ENCODE measurements at places on chromosomes 2 and 18.

- DNase-seq: peak; percentile 77
Observed at GRCh38 chr2:85666435-85667316, 1.3 kb downstream of the SFTPB start.

DNA sequence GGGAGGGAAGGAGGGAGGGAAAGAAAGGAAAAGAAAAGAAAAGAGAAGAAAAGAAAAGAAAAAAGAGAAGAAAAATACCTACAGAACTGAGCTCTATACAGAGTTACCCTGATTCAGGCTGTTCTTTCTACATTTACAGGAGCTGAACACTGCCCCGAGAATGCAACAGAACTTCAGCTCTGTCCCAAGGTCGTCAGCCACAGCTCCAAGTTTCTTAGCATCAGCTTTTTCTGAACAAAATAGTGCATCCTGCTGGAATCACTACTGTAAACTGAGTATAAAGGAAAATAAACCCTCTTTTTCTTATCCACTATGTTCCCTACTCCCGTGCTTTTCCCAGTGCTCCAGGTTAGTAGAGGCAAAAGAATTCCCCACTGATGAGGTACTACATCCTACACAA, 4.7 kb upstream of the PPP4R1 start:
- no peak for DNase-seq

DNA sequence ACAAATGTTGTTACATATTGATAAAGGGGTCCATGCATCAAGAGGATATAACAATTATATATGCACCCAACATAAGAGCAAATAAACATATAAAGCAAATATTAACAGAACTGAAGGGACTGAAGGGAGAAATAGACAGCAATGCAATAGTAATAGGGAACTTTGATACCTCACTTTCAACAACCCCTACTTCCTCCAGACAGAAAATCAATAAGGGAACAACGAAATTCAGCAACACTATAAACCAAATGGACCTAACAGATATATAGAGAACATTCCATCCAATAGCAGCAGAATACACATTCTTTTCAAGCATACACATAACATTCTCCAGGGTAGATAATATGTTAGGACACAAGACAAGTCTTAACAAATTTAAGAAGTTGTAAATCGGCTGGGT, 71.7 kb downstream of the L3MBTL4 start:
- no peak for DNase-seq

- DNase-seq: no peak
Observed at GRCh38 chr18:46518438-46518837, 138.6 kb downstream of the LOXHD1 start.

- DNase-seq: no peak
Observed at GRCh38 chr2:11996618-11997017, 250.2 kb downstream of the LPIN1 start.

DNA sequence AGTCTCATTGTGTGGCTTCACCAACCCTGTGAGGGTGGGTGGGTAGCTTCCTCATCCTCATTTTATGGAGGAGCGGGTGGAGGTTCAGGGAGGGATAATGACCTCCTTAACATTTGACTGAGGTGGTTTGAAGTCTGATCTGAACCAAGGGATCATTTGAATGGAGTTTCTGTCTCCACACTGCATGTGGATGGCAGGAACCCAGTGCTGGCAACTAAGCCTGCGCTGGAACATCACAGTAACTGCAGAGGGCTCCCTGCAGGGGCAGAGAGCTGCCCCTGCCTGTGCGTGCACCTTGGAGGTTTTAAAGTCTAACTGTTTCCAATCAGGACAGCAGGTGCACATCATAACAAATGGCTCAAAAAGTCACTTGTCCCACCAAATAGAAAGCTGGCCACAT, 3.3 kb downstream of the AGAP1 start:
- no peak for DNase-seq

DNA sequence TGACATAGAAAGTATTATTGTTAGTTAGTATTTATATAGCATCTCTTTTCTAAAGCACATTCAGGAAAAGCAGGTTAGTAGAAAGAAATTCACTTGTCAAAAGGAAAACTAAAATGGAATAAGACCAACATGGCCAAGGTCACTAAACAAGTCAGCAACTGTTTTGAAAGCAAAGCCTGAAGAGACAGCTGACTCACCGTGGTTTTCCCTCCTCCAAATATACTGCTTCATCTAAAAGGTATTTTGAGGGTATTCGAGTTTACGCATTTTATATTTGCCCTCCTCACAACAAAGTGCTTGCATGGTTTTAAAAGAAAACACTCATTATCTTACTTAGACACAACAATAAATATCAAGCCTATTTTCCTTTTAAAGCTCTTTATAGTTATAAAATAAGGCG, 24.0 kb downstream of the ZNF385B start:
- DNase-seq: no peak

DNA sequence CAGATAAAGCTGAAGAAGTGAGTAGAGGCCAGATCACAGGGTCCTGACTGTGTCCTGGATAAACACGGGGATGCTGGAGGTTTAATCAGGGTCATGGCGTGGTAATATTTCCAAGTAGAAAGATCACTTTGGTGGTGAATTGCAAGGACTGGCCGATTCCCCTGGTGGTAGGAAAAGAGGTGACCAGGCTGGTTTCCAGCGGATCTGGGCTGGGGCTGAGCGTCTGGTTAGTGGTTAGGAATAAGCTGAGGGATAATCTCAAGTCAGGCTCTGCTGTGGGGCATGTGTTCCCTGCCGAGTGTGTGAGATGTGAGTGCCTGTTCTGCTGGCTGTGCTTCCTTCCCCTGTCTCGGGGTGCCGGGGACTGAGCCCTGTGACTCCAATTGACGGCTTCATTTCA, 484.0 kb downstream of the TSN start:
- no peak for DNase-seq

- DNase-seq: no peak
Observed at GRCh38 chr2:45289997-45290709, 280.9 kb upstream of the SIX2 start.

DNA sequence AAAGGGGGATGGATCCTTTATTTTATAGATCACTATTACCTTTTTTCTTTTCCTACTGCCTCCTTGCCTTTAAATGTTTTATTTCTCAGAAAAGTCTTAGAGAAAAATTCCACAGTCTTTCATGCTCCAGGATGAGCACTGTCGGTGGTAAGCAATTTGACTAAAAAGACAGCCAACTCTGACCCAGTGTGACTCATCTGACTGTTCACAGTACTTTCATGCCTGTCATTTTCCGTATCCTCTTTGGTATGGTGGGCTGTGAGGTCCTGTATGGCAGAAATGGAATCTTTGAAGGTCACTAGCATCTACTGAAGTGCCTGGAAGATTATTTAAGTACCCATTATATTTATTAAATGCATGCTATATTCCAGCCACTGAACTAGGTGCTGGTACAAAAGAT, 2.1 kb upstream of the RFTN2 start:
- no peak for DNase-seq

DNA sequence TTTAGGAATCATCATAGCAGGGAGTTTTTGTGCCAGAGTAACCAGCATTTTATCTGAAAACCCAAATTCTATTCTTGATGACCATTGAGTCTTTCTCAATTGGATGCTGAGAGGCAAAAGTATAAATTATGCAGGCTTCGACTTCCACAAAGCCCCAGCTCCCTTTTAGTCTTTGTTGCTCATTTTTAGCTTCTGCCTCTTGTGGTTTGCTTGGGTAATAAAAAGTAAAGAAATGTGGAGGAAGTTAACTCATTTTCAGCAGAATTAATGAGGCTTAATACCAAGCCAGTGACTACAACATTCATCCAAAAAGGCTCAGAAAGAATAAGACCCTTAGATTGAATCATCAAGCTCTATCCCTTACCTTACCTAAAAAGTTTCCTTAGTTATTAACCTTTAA, 18.6 kb downstream of the ERMN start:
- DNase-seq: no peak

DNA sequence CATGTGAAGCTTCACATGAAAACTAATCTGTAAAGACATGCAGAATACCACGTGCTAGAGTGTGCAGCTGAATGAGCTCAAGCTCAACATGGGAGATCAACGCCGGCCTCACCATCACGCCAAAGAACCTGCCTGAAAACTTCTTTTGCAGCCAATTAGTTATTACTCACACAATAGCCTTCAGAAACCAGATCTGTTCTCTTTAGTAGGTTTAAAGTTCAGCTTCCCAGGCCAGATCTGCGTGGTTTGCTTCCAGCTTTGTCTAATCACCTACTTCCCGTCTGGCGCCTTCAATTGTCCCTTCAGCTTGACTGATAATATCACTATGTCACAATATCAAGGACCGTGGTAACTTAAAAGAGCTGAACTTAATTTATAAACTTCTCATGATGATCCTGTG, 68.0 kb upstream of the ZNF236 start:
- DNase-seq: no peak

DNA sequence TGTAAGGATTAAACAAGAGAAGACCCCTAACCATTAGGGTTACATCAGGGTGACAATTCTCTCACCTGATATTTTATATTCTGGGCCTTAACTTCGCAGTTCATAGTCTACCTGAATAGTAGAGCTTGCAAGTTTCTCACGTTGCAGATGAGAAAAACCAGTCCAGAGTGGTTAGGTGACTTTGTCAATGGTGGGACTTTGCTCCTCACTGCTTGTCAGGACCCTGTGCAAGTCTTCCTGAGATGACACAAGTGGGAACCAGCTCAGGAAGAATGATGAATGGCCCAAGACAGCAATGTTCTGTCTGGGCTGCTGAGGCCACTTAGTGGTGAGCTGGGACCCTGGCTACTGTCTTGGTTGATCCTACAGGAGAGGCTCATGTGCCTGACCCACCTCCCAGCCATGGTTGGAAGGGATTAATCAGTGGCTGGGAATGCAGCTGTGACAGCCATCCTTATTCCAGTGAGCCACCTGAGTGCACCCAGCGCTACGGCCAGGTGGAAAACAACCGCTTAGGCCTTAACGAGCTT, 16.9 kb downstream of the LGALSL start:
- no peak for DNase-seq

DNA sequence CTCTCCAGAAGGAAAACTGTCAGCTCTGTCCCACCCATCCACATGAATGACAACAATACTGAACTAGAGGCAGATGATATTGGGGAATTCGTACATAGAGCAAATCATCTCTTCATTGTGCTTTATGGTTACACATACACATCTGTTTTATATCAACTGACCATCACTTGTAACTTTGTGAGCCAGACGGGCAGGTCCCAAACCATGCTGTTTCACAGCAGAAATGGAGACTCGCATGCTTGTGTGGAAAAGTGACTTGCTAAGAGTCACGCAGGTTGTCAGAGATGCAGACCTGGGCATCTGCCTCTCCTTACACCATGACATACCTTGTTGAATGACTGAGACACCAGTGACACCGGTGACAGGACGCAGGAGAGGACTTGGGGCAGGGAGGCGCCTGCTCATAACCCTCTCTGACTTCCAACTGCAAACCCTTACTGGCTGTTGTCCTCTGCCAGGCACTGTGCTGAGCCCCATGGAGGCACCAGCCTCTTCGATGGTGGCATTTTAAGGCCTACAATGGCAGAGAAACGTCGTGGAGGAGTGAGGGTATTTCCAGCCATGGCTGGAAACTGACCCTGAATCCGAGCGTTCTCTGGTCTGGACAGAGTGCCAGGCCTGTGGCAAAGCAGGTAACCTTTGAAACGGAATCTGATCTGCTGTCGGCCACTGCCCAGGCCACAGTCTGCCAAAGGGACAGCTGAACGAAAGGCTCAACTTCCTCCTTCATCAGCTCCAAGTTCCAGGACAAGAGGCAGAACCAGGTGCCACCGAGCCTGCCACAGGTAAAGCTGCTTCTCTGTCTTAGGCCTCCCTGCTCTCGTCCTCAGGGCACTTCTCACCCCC, 26.9 kb upstream of the ROCK2 start:
- no peak for DNase-seq

GRCh38 chr2:237474442-237474911, 12.6 kb upstream of the MLPH start:
- no peak for DNase-seq

DNA sequence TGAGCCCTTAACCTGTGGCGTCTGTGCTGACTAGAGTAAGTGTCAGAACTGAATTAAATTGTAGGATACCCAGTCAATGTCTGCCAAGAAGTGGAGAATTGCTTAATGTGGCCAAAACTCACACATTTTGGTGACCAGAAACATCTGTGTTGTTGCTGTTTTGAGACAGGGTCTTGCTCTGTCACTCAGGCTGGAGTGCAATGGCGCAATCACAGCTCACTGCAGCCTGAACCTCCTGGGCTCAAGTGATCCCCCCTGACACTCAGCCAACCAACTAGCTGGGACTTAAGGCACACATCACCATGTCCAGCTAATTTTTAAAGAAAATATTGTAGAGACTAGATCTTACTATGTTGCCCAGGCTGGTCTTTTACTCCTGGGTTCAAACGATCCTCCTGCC, 34.4 kb upstream of the RTN4 start:
- DNase-seq: no peak

GRCh38 chr2:147520817-147521216, 324.0 kb upstream of the ACVR2A start:
- no peak for DNase-seq

DNA sequence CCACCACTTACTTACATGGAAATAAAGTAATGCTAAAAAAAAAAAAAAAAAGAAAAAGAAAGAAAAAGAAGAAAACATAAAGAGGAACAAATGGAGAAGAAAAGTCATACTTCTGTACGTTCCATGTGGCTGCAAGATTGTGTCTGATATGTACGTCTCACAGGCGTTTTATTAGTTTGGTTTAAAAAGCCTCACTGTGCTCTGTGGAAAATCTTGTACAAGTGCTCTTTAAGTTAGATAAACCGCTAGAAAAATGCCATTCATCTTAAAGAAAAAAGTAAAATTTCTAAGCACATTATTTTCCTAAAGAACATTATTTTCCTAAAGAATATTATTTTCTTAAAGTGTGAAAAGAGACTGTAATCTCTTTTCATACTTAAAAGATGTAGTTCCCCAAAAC, 165.1 kb downstream of the ZNF521 start:
- DNase-seq: no peak

DNA sequence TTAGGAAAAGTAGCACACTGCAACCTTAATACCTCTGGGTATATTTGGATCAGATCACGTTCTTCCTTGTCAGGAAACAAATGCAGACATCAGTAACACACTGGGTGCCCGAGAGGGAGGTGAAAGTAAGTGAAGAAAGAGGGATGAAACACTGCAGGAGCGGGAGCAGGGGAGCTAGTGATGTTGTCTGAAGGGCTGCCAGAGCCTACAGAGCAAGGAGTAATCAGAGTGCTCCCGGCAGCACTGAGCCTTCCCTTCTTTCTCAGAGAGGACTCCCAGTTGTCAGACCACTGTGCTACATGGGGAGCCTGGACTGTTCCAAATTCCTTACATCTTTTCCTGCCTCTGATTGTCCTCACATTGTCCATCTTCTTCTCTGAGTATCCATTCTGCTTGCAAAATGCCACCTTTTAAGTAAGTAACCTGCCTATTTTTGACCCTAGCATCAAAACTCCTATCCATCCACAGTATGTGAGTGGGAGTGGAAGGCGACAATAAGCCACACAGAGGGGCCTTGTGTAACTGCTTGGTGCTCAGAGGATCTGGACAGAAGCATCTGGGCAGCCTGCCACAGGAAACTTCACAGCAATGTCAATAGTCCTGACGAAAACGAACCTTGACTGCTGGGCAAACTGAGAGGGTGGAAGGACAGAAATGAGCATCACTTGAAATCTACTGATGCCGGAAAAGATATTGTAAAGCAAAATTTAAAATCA, 10.8 kb upstream of the NAB1 start:
- DNase-seq: no peak

All from HL-60 (cell line).